A549 treated with Mapracorat at 1 μM for 4 hours (cell line): ENCODE measurements at places on chromosomes 5 and 9. TPM values are rescaled to one million over a fixed set of nuclear protein-coding genes. Genes with fewer than 3 reads are reported as not detected.

GZMA gene
- total RNA-seq, result not detected in 5 replicates

FGFR4 gene
- total RNA-seq, result 15.1 to 25.5 TPM (median 22.5 TPM) in 5 replicates

SLC25A48 gene
- total RNA-seq, result 0.12 to 0.45 TPM (median 0.29 TPM) in 4 of 5 replicates, not detected in the other

ZCCHC10 gene
- total RNA-seq, result 27.1 to 30.7 TPM (median 28.4 TPM) in 5 replicates

NR4A3 gene
- total RNA-seq, result 1.7 to 2.9 TPM (median 2.0 TPM) in 5 replicates

SHOC1 gene
- 0.02 TPM in 1 of 5 replicates, not detected in the others for total RNA-seq

PCDHB3 gene
- total RNA-seq, result 8.7 TPM in 1 of 5 replicates, not detected in the others

SLC24A2 gene
- total RNA-seq, result not detected in 5 replicates

IFNA21 gene
- not detected in 5 replicates for total RNA-seq

HNRNPAB gene
- total RNA-seq, result 305 to 335 TPM (median 317 TPM) in 5 replicates

PCDHB12 gene
- total RNA-seq, result 0.06 TPM in 1 of 5 replicates, not detected in the others

FAM163B gene
- total RNA-seq, result not detected in 5 replicates

EPB41L4B gene
- total RNA-seq, result 16.8 to 18.8 TPM (median 17.8 TPM) in 5 replicates

MYMK gene
- total RNA-seq, result not detected in 5 replicates

RIGI gene
- total RNA-seq, result 2.6 to 3.4 TPM (median 2.8 TPM) in 5 replicates

SPINK6 gene
- total RNA-seq, result 0.45 to 1.1 TPM (median 0.57 TPM) in 5 replicates

BSPRY gene
- 0.15 TPM in 1 of 5 replicates, not detected in the others for total RNA-seq

HSPB3 gene
- not detected in 5 replicates for total RNA-seq

PCDHGA5 gene
- 0.09 to 0.17 TPM (median 0.14 TPM) in 5 replicates for total RNA-seq

SPINK5 gene
- total RNA-seq, result not detected in 5 replicates

ELOVL7 gene
- 8.7 to 12.5 TPM (median 10.8 TPM) in 5 replicates for total RNA-seq

GFRA3 gene
- 0.18 TPM in 1 of 5 replicates, not detected in the others for total RNA-seq

PCBD2 gene
- 9.5 to 11.9 TPM (median 10.6 TPM) in 5 replicates for total RNA-seq

PTGS1 gene
- total RNA-seq, result 1.5 to 2.1 TPM (median 1.7 TPM) in 5 replicates

PTGES gene
- 146 to 175 TPM (median 148 TPM) in 5 replicates for total RNA-seq

UBLCP1 gene
- total RNA-seq, result 33.6 to 39.4 TPM (median 34.4 TPM) in 5 replicates

TNFSF8 gene
- total RNA-seq, result not detected in 5 replicates

GABRP gene
- total RNA-seq, result not detected in 5 replicates
